ENCODE measurements at places on chromosomes 3 and 15.

DNA sequence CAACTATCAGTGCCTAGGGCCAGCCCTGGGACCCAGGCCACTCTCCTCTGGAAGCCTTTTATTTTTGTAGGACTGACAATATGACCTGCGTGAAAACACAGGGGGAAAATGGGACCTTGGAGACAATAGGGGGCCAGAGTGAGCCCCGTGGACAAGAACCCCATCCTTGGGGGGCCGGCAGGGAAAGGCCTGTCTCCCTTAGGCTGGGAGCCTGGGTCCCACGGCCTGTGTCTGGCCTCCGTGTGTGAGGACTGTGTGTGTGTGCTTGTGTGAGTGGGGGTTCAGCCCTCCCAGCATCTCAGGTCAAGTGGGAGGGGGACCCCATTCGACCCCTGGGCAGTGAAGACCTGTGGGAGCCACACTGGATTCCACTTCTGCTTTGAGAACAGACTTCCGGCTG lies 53.3 kb downstream of the EXOG start:
- DNase-seq: no peak

DNA sequence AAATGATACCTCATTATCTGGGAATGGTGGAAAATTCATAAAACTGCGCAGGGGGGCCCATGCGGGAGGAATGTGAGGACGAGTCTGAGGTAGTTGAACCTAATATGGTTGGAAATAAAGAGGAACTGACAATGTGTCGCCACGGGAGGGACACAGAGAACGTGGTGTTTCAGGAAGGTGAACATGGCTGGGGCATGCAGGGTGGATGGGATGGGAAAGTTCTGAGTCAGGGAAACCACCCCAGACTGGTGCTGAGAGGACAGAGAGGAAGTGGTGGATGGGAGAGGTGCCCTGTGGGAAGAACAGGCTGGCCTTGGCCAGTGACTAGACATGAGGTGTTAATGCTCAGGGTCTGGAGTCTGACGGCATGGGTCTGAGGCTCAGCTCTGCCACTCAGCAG lies 137.1 kb upstream of the WNT5A start:
- DNase-seq: no peak

- no peak for DNase-seq
Measured at GRCh38 chr3:58520403-58521335, 16.3 kb downstream of the ACOX2 start.

GRCh38 chr3:81884791-81885190 lies 123.3 kb upstream of the GBE1 start:
- no peak for DNase-seq

GRCh38 chr15:78671626-78672211 lies 30.7 kb upstream of the CHRNB4 start:
- no peak for DNase-seq
